Forelimb muscle (tissue), 1 donor: ENCODE measurements at places on chromosomes 13 and 19. TPM values are rescaled to one million over a fixed set of nuclear protein-coding genes. Genes with fewer than 3 reads are reported as not detected.

DNA sequence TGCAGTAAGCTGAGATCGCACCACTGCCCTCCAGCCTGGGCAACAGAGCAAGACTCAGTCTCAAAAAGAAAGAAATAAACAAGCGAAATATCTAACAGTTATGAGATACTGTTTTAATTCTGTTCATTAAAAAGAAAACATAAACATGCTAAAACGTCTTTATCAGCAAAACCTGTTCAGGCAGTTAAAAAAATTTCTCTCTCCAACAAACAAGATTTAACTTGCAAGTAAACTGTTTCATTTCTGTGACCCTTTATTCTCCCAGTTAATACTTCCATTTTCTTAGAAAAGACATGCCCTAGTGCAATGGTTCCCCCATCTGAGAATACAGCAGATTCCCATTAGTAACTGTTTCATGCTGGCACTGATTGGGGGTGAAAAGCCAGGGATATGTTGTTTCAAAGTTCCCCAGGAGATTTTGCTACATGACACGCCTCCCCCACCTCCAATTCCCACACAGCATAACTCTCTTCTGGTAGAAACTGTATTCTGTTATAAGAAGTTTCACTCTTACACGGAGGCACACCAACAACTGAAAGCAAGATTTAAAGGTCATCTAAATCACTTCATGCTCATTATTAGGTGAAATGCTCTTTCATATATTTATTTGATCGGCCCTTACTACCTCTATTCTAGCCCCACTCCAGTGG, 24.4 kb downstream of the ELF1 start:
- DNase-seq, result no peak

- no peak for DNase-seq
Observed at GRCh38 chr13:99389520-99390304, 82.5 kb upstream of the GPR183 start.

DNA sequence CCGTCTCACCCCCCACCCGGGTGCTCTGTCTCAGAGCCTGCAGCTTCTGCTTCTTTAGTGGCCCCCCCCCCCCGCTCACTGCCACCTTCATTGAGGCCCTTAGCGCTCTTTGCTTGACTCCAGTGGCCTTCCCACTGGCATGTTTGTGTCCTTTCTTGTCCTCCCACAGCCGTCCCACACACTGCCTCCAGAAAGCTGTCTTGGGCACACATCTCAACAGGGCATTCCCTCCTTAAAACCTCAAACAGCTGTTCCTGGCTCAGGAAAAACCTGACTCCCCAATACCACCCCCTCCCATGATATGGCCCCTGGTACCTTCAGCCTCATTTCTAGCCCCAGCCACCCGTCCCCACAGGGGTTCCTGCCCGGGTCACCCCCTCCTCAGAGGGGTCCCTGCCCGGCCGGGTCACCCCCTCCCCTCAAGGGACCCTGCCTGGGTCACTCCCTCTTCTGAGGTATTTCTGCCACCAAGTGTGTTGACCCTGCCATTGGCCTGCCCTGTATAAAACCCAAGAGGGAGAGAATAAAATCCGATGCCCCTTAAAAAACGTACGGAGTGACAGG, 8.9 kb downstream of the B3GLCT start:
- no peak for DNase-seq

DNA sequence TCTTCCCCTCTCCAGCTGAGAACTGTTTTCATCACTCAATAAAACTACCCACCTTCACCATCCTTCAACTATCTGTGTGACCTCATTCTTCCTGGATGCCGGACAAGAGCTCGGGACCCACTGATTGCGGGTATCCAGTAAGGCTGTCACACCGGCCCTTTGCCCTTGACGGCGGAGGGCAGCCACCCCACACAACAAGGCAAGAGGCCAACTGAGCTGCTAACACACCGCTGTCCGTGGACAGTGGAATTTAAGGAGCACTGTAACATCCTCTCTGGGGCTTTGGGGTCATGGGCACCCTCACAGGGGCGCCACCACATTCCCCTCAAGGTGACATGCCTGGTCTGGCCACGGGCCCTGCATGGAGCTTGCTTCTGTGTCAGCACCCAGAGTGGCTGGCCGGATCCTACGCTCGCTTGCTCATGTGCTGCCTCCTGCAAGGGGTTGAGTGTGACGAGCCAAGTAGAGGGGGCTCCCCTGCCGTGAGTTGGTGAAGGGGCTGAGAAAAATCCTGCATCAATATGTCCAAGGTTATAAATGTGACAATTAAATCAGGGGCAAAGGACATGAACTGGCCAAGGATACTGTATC, 31.4 kb downstream of the LHFPL6 start:
- no peak for DNase-seq

DNA sequence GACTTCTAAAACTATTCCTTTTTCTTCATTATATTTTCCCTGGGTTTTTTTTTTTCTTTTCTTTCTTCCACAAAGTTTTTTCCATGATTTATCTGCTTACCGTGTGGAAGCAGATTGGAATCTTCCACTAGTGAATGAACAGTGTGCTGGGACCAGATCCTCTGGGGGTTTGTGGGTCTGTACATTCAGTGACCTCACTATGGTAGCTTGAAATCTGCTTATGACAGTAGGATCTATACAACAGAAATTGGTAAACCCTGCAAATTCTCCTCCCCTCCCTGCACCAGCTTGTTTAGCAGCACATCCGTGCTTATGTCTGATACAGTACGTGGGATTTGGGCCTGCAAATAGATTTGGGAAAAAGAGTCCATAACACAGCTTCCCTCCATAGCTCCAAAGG, 26.0 kb upstream of the MAB21L1 start:
- no peak for DNase-seq

DNA sequence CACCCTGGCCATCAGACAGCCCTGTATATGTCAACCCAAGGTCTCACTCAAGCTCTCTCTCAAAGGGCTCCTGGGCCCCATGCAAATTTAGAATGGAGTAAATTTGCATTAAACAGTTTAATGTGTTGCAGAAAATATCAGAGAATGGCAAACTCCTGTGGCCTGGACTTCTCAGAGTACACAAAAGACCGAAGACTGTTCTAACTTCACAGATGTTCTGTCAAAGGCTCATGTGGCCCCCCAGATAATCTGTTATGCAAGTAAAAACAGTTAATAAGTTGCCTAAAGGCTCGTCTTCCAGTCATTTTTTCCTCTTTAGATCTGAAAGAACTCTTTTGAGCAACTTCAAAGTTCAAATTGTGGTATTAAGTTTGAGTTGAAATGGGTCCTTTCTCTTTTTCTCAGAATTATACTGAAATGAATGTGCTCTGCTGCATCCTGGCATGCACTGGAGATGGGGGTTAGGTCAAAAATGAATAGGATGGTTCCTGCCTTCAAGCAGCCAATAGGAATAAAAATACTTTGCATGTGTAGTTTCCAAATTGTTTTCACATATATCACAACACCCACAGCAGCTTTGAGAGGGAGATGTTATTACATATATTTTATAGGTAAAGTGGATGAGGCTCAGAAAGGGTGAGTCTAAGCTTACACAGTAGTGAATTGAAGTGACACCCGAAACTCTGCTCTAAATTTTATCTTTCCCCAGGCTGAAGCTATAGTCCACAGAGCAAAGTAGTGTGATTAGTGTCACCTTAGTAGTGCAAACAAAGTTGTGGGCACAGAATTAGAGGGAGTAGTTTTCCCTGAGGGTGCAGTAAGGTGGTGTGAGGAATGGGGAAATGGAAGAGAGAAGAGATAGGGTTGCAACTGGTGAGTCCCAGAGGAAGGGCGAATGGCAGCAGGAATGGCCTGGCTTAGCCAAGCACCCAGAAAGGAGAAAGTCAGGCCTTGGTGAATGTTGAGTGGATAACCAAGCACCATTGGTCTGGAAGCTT, 205.0 kb upstream of the RFC3 start:
- DNase-seq, result no peak

DNA sequence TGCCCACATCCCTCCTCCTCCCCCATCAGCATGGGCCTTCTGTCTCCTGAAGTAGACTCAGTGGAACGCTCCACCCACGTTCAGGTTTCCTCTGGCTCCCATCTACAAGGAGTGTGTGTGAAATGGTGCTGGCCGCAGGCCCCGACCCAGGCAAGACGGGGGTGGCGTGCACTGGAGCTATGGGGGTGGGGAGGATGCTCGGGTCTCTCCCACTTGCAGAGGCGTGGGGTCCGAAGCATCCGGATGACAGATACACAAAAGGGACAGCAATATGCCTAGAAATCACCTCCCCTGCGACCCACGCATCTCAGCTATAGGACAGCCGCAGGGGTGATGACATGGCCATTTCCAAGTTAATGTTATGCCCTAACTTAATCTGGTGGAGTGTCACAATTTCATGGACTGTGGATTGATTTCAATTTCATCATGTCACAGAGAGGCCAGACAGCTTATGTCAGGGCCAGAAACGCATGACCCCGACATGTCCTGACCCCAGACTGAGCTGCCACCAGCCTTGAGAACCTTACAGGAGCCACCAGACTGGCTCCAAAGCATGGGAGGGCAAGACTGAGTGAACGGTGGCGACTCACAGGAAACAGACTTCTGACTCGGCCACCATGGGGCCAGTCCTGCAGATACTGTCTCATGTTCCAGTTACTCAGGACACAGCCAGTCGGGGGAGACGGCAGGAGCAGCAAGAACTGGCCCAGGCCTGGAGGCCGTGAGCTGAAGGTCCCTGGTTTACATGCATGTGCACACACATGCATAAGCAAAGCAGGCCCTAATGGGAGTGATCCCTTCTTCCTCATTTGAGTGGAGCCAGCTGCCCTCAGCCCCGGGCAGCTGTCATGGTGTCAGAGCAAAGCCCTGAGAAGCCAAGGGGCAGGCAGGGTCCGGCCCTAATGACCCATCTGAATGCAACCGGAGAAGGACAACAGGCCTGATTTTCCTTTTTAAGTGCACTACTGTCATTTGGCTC, 82.2 kb downstream of the SLC7A1 start:
- DNase-seq, result no peak

DNA sequence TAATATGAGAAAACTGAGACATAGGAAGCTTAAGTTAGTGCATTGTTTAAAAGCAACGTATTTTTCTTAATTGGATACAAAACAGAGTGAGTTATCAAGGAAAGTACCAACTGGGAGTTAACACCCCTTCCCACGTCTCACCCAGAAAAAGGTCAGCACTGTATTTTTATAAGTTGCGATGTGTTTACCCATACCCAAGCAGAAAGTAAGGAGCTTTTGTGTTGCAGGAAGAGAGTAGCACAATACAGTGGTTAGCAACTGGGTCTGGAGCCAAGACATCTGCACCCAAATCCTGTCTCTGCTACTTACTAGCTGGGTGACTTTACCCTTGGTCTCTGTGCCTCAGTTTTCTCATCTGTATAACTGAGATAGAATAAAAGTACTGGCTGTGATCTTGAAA, 34.3 kb downstream of the FAM216B start:
- no peak for DNase-seq

GRCh38 chr19:38809592-38810252, 3.0 kb downstream of the LGALS4 start:
- DNase-seq, result no peak

DNA sequence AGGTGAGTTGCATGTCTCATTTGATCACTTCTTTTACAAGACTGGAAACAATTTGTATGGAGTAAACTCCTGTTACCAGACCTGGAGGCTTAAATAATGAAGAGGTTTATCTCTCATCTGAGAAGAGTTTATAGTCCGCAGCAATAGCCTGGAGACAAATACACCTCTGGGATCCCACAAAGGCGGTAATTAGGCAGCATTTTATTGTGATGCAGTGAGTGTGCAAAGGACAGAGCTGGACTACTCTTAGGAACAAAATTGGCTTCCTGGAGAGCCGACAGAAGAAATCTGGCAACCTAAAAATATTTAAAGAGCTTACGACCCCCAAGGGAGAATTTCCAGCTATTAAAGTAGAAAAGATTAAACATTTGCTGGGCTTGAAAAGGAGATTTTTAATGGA, 11.8 kb upstream of the KATNAL1 start:
- no peak for DNase-seq

- DNase-seq, result no peak
Observed at GRCh38 chr19:19256072-19256969, 16.8 kb downstream of the TM6SF2 start.

Gene PRX
- 7.7 TPM for polyA plus RNA-seq

Gene UBE2L5
- polyA plus RNA-seq, result 0.52 TPM

DNA sequence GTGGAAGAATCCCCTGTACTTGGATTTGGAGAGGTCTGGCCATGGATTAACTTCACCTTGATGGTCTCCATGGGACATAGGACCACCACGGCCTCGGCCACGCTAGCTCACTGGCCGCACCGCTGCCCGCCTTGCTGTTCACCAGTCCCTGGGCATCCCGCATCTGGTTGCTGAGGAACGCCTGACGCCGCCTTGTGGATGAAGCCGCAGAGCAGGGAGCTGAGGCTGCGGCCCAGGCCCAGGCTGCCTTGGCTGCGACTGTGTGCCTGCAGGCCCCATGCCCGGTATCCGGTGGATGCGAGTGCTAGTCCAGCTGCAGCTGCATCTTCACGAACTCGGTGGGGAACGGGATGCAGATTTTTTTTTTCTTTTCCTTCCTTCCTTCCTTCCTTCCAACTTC, 1407.1 kb downstream of the UQCRFS1 start:
- no peak for DNase-seq

- no peak for DNase-seq
Observed at GRCh38 chr19:8238251-8238650, 29.1 kb downstream of the CERS4 start.
